ENCODE measurements at places on chromosomes 4 and X. TPM values are rescaled to one million over a fixed set of nuclear protein-coding genes. Genes with fewer than 3 reads are reported as not detected.

The LEF1 gene
- 76.8 TPM for total RNA-seq

The GATA1 gene
- total RNA-seq: not detected

The TMPRSS11D gene
- not detected for total RNA-seq

The LINC00632 gene
- total RNA-seq: 308 TPM

The HS6ST2 gene
- total RNA-seq: 23.1 TPM

The GNL3L gene
- total RNA-seq: 41.3 TPM

The TRMT10A gene
- total RNA-seq: 4.5 TPM

The SORCS2 gene
- 7.1 TPM for total RNA-seq

The MXRA5 gene
- total RNA-seq: 131 TPM

The PPARGC1A gene
- total RNA-seq: 3.7 TPM

The CT45A5 gene
- not detected for total RNA-seq

The LRRC66 gene
- total RNA-seq: 0.44 TPM

The GDPD2 gene
- 0.31 TPM for total RNA-seq

The RHOXF2B gene
- total RNA-seq: not detected

The CPLX1 gene
- 4.6 TPM for total RNA-seq

The SYP gene
- 0.33 TPM for total RNA-seq

The SPANXN4 gene
- not detected for total RNA-seq

The BMP3 gene
- 0.07 TPM for total RNA-seq

The TCEAL6 gene
- not detected for total RNA-seq

The COL4A5 gene
- total RNA-seq: 389 TPM

The GK2 gene
- total RNA-seq: not detected

The NSG1 gene
- total RNA-seq: 45.8 TPM

The PRRG1 gene
- total RNA-seq: 8.3 TPM

The RLIM gene
- 50.9 TPM for total RNA-seq

The IQCM gene
- total RNA-seq: 0.94 TPM

The NAA11 gene
- not detected for total RNA-seq

The MAGEE2 gene
- total RNA-seq: not detected

The TMPRSS11F gene
- total RNA-seq: 0.86 TPM

The LNX1 gene
- total RNA-seq: 14.0 TPM

The XAGE1A gene
- not detected for total RNA-seq

The EFHC2 gene
- 1.5 TPM for total RNA-seq

The PLP1 gene
- 0.11 TPM for total RNA-seq

The GLRA2 gene
- total RNA-seq: not detected

The FAM47E gene
- total RNA-seq: 1.2 TPM

The PASD1 gene
- not detected for total RNA-seq

The CPE gene
- total RNA-seq: 94.1 TPM

The SPANXD gene
- 0.82 TPM for total RNA-seq

The HELQ gene
- total RNA-seq: 14.6 TPM

The RPGR gene
- total RNA-seq: 12.1 TPM

The HMGB3 gene
- 103 TPM for total RNA-seq

The RPA4 gene
- total RNA-seq: 1.2 TPM

The ITIH6 gene
- not detected for total RNA-seq

The BEND4 gene
- 0.38 TPM for total RNA-seq

The EGF gene
- total RNA-seq: 1.0 TPM

The RPS6KA6 gene
- total RNA-seq: 12.4 TPM

The GLOD5 gene
- not detected for total RNA-seq

The F8A2 gene
- total RNA-seq: not detected

The SLC9A7 gene
- total RNA-seq: 14.1 TPM

The PDCL2 gene
- not detected for total RNA-seq

The PAGE2B gene
- total RNA-seq: not detected

The AADAT gene
- total RNA-seq: 33.7 TPM

The AWAT2 gene
- total RNA-seq: not detected

The CYSLTR1 gene
- total RNA-seq: 0.68 TPM
